ENCODE measurements at places on chromosomes 3 and 15.

- no peak for DNase-seq
Observed at GRCh38 chr3:189305412-189305811, 133.6 kb downstream of the TPRG1 start.

DNA sequence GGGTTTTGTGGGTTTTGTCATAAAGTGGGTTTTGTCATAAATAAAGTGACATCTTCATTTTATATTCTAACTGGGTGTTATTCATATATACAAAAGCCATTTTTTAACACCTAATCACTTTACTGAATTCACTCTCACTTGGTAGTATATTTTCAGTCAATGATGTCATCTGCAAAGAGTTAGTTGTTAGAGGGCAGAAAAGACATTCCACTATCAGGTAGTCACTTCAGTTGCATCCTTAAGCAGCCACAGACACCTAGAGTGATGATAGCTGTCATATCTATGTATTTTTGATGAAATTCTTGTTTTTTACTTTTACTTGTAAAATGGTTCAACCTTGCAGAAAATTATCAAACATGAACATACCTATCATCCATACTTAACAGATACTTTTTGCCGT lies 89.0 kb downstream of the DHX36 start:
- DNase-seq = peak; percentile 18

DNA sequence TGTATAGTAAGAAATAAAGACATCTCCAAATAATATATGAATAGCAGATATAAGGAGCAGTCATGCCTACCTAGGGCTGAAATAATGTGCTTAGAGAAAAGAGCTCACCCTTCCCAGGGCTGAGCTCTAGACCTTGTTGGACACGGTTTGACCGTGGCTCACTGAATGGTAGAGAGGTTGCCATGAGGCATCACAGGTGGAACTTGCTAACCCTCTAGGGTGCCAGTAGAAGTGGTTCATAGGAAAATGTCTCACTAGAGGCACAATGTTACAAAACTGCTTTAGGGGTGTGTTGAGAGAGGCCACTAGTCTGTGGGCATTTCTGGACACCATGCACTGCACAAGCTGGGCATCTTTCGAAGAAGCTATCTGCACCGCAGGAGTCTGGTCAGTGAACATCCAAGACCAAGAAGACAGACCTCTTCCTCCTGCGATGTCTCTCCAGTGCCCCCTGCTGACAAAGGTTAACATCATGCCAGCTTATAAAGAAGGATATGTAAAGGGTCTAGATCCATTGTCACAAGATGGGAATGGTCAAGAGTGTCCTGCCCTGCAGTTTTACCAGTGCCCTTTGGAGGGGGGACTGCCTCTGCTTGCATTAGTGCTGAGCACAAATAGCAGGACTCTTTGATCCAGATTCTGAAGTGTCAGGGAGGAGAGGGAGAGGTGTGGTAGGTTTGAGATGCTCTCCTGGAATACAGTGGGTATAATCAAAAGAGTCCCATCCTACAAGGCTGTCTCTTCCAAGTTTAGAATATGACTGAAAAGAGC lies 266.8 kb downstream of the ZNF385D start:
- DNase-seq = peak; percentile 18

- no peak for DNase-seq
Observed at GRCh38 chr15:63403254-63403945, 21.8 kb upstream of the CA12 start.

- DNase-seq = no peak
Observed at GRCh38 chr3:134339913-134340312, 34.3 kb downstream of the AMOTL2 start.

- DNase-seq = no peak
Observed at GRCh38 chr3:151135541-151136337, 50.3 kb downstream of the MED12L start.

DNA sequence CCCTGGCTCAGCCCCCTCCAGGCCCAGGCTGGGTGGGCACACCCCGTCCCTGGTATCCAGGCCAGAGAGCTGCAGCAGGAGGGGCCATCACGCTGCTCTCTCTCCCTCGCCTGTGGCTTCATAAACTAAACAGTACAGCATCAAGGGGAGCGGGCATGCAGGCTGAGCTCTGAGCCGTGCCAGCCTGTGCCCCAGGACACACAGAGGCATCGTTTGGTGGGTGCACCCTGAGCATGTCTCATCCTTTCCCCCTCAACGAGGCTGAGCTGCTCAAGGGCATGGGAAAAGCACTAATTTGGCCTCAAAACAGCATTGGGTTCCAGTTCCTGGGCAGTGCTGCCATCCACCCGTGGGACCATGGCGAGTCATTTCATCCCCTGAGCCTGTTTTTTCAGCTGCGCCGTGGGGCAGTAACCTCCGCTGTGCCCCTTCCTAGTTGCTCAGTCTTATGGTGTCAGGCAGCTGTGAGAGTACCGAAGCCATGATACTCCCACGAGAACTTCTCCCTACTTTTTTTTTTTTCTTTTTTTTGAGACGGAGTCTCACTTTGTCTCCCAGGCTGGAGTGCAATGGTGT lies 79.6 kb downstream of the CPN2 start:
- DNase-seq = no peak

GRCh38 chr3:147216143-147216673 lies 190.1 kb downstream of the ZIC4 start:
- DNase-seq = no peak

- DNase-seq = no peak
Observed at GRCh38 chr15:41495736-41496599, 2.3 kb downstream of the ITPKA start.

DNA sequence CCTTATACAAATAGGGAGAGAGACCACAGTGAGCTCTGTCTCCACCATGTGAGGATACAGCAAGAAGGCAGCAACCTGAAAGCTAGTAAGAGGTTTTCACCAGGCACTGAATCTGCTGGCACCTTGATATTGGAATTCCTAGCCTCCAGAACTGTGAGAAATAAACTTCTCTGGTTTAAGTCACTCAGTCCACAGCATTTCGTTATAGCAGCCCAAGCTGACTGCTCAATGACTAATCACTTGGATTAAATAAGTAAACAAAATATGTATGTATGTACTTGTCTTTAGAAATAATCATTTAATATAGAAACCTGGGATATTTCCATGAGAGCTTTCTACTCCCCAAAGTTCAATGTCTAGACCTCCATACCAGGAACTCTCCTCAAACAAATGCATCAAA lies 162.0 kb downstream of the IMPG2 start:
- no peak for DNase-seq

DNA sequence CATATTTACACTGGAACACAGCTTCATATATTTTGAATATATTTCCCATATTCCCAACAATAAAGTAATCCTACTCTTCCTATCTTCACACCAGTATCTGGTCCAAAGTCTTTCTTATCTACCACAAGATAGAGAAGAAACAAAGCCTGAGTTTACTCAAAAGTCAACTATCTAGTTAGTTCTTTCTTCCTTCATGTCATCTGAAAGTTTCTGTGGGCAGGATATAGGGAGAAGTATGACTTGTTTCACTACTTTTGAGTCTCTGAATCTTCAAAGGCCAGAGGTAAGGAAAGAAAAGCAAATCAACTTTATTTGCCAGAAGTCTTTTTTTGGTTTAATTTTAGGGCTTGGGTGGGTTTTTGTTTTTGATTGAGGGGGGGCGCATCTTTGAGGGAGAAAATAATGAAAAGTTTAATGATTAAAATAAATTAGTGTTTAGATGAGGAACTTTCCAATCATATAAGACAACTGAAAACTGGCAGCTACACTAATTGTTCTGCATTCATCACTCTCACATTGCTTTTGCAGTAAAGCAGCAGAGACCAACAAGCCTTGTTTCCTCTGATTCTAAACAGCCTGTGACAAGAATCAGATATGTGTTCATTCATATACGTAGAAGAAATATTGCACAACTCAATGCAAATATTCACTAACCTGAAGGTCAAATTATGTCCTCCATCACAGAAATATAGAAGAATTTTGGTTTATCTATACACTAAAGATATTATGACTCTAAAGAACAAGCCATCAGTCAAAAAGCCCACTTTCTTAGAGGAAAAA lies 421.4 kb downstream of the SHQ1 start:
- no peak for DNase-seq

GRCh38 chr3:173351886-173352285 lies 45.7 kb upstream of the NLGN1 start:
- DNase-seq = no peak

GRCh38 chr3:174441588-174442301 lies 417.4 kb upstream of the NAALADL2 start:
- peak; percentile 18 for DNase-seq

- DNase-seq = no peak
Observed at GRCh38 chr15:89806559-89807550, 7.8 kb downstream of the ANPEP start.

GRCh38 chr3:48747015-48747615 lies 30.1 kb upstream of the IP6K2 start:
- DNase-seq = no peak

DNA sequence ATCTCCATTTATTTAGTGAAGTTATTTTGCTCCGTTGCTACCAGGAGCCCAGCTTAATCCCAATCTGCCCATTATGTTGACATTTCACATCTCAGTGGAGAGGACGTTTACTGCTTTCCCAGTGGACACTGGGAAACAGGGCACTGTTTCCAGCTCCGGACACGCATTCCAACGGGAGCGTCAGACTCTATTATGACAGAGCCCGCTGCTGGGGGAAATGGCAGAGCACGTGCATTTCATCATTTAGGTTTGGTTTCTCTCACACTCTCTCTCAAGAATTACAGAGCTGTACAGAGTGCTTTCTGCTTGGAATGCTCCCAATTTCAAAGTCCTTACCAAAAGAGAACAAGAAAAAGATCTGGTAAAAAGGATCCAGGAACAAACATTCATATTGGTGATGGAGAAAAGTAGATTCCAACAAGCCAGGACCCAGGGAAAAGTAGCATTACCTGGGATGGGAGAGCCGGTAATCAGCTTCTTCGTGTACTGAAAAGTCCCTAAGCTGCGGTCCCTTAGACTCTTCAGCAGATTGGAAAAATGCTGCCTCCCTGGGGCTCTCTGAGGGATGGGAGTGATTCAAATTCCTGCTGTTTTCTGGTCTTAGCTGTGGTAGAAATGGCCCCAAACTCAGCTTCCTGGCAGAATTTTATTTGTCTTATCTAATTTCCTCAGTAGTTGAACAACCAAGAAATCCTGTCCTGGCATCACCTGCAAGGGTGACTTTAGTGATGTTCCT lies 136.0 kb upstream of the THBS1 start:
- no peak for DNase-seq

DNA sequence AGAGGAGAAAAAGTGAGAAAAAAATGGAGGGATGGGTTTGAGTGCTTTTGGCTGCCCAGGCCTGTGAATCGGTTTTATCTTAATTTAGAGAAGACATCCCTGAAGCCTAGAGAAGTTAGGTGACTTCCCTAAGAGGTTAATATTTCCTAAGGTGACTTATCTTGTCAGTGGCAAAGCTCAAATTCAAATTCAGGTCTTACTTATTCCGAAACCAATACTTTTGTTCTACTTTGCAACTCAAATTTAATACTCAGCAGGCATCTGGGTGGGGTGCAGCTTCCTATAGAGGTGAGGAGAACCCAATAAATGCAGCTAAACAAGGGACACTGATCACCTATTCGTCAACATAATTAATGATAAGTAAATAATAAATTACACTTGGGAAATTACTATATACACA lies 54.9 kb upstream of the MYRIP start:
- no peak for DNase-seq

GRCh38 chr15:58506783-58507668 lies 75.2 kb downstream of the LIPC start:
- DNase-seq = no peak

GRCh38 chr3:143608966-143609365 lies 239.3 kb downstream of the SLC9A9 start:
- peak; percentile 23 for DNase-seq

GRCh38 chr15:77974098-77974414 lies 103.5 kb downstream of the TBC1D2B start:
- no peak for DNase-seq

DNA sequence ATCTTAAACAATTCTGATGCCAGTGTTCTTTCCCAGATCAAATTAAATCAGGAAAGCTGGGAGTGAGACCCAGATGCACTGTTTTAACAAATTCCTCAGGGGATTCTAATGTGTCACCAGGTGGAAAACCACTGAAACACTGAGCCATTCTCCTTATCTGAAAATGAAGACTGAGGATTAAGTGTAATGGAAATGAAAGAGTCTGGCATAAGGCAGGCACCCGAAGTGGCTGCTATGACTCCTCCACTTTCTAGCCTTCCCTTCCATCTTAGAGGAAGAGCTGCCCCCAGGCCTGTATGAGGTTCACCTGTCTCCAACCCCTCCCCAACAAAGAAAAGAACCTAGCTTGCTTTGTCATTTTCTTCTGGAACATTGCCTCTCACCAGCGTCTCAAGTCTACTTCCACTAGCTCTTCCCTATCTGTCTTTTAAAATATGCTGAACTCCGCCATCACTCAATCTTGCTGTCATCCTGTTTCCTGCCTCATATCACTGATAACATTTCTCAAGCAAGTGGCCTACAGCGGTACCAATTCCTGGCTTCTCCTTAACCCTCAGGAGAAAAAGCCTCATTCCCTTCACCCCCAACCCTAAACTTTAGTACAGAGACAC lies 13.7 kb upstream of the ABHD2 start:
- no peak for DNase-seq

DNA sequence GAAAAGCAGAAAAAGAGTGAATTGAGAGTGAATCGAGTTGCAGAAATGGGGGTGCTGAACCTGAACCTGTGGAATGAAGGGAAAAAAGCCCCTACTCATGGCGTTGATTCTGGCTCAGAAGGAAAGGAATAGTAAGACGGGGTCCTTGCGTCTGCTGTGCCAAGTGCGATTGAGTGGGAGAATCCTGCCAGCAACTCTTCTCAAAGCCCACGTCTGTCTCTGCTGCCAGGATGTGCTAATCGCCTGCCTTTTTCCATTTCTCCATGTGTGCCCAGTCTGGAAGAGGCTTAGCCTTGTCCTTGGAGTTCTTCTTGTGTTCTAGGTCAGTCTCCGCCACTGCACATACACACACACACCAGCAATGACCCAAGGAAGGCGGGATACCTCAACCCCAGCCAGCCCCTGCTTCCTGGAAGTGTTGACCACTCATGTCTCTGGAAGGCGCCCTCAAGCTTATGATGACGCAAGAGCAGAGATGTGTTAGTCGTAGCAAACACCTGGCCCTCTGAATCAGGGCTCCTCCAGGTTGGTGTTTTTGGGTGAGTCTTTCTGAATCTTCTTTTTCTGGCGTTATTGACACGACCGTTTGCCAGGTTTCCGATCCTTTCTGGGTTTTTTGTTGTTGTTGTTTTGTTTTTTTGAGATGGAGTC lies 262.4 kb upstream of the PROK2 start:
- DNase-seq = no peak

- DNase-seq = no peak
Observed at GRCh38 chr3:109073116-109073515, 44.8 kb downstream of the MORC1 start.

- DNase-seq = peak; percentile 62
Observed at GRCh38 chr3:57951066-57951882, 56.9 kb upstream of the FLNB start.

DNA sequence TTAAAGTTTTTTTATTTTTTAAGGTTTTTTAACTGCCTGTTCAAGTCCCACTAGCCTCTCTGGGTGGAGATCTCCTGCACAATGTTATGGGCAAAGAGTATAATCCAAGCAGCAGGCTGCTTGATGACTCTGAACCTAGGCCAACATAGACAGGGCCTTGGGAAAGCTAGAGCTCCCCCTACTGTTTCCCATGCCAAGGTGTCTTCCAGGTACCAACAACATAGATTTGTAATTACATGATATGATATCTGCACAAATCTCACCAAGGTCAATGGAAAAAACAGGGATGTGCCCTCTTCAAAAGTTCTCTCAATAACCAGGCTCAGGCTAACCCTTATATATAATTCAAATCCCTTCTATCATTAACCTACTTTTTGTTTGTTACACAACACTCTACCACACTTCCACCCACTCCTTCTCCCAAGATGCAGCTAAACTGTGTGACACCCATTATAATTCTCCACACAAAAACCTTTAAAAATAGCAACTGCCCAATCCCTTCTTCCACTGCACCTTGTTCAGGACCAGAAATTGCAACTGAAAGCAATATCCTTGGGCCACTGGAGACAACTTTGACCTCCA lies 43.8 kb downstream of the RBM15B start:
- no peak for DNase-seq

Data from kidney epithelial cell (primary cell).